ENCODE measurements at places on chromosomes 3 and 15.

DNA sequence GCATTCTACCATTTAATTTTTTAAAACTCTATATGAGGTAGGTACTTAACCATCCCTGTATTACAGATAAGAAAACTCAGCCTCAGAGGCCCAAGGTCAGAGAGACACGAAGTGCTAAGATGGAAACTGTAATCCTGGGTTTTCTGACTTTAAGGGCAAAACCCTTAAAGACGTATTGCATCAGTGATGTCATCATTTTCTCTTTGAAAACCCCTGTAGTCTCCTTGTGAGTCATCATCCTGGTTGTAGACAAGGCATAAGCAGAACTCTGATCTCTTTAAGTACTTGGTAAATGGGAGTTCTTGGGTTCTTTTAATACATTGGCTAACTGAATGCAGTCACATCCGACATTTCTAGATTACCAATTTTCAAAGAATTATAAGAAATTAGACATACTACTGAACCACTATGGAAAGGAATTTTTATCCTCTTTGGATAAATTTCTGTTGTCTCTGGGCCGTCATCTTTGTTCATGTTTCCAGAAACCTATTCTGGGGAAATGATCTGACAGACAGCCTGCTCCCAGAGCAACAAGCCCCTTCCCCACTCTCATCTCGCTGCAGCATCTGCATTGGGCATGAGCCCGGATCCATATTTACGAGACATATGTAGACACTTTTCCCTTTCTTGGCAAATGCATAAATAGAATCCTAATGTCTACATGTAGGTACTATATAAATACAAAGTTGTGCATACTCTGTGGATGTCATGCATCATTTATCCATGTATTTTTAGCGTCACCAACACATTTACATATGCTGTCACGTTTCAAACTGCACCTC lies 48.7 kb upstream of the MDFIC2 start:
- DNase-seq: no peak

DNA sequence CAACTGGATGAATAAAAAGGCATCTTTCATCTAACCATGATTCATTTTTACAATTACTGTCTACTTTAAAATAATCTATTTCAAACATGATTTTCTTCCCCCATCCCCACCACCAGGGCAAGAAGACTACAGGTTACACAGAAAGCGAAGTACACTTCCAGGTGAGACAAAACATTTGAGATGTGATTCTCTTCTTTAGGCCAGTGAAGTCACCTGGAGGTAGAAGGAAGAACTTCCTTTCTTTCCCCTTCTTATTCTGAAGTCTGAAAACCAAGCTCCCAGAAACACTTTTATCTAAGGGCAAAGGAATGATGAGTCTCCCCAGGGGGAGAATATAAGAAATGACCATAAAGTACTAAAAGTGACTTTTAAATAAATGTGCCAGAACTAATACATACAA lies 36.7 kb downstream of the SHQ1 start:
- no peak for DNase-seq

DNA sequence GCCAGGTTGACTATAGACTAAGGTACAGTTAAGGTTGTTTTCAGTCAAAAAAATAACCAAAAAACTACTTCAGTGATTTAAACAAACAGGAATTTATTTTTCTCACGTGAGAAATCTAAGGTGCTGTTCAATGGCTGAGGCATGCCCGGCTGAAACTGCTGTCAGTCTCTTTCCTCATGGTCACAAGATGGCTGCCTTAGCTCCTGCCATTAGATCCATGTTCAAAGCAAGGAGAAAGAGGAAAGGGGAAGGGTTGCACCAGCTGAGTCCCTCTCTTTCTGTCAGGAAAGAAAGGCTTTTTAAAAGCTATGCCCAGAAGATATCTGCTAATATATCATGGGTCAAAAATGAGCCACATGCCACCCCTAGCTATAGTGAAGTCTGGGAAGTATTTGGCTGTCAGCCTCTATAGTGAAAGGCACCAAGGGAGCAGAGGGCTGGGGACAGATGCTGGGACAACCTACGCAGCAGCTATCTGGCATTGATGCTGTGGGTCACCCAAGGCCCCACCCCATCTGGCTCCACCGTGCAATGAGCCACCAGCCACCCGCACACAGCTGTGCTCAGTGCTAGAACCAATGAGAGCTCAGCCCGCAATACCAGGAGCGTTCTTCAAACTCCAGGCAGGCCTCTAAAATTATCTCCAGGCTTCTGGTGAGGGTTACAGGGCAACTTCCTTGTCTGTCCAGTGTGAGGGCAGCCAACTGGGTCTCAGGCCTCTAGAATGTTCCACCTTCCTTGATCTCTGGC lies 64.7 kb upstream of the GATA2 start:
- DNase-seq: no peak

DNA sequence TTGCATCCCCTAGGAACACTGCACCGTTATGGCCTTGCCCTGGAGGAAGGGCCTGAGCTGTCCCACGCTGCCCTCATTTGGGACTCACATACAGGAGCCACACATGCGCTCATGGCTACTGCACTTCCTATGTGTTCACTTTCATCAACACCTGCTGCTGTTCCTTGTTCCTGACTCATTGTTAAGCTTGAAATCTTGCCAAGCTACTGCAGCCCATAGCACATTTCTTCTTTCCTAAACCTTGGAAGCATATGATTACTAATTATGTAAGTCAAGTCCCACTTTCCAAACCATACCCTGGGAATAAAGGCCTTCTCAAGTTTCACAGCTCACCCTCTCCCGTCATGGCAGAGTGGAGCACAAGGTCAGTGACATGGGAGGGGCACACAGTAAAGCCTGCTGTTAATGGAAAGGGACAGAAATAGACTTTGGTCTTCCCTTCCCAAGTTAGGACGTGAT lies 307.9 kb downstream of the CLSTN2 start:
- no peak for DNase-seq

DNA sequence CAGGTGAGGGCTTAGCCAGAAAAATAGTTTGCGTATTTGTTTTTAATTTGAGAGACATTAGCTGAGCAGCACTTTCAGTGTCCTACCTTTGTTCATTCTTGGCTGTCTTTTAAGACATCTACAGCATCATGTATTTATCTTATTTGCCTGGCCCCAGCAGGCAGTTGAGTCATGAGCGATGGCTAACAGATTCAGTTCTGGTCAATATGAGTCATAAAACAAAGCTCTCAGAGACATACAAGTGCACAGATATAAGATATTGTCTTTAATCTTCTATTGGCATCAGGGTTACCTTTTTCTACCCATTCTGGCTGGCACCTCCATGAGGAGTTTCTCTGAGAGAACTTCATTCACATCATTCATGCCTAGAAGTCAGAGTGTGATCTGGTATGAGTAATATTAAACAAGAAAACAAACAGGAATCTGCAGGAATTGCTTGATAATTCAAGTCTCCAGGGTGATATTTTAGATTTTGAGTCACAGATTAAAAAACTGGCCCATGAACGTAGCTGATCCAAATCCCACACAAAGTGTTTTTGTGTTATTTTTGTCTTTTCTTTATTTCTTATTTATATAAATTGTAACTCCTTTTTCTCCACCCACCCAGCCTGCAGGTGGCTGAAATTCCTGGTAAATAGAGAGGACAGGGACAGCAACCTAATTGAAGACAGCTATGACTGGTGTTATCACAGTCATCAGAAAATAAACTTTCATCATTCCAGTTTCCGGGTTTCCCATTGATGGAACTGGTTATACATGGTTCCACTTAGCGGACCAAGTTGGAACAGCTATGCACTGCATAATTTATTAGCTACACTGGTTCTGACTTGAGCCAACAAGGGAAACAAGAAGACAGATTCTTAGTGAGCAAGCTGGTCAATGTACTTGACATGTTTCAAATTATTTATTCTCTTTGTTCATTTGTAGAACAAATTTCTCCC lies 47.3 kb downstream of the PLSCR2 start:
- DNase-seq: no peak

GRCh38 chr3:65497236-65497635 lies 541.5 kb downstream of the MAGI1 start:
- no peak for DNase-seq

GRCh38 chr15:96416934-96417759 lies 86.6 kb downstream of the NR2F2 start:
- DNase-seq: no peak

DNA sequence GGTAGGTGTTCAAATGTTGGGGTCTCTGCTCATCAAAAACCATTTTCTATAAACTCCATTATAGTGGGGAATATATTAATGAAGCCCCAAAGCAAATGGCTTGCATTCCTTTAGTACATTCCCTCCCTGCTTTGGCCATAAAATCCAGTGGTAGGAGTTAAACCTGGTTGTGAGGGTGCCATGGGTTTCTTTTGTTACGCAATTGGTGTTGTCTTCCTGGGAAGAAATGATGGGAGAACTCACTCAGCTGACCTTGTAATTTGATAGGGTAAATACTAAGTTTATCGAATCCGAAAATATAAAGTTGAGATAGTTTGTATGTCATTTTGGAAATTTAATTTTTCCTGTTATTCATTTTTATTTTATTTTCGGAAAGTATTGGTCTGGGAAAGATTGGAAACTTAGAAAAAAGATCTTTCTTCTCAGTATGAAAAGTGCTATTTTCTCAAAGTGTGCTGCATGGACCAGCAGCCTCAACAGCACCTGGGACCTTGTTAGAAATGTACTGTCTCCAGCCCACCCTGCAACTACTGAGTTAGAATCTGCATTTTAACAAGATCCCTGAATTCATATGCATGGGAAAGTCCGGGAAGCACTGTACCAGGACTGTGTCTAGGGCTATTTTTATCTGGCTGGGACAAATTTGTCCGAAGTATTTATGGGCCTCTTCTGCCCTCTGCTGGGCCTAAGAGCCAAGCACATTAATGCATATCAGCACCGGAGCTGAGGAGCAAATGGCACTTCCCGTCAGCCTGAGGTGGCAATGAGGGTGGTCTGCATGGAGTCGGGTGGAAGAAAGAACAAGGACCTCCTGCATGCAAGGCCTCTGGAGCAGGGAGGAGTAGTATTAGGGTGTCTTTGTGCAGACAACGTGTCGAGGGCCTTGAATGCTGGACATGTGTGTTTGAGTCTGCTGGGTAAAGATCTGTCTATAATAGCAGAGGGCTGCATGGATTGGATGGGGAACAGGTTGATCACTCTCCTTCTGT lies 54.7 kb downstream of the FAM81A start:
- DNase-seq: peak; percentile 73

GRCh38 chr3:155302481-155302880 lies 9.0 kb upstream of the STRIT1 start:
- no peak for DNase-seq

DNA sequence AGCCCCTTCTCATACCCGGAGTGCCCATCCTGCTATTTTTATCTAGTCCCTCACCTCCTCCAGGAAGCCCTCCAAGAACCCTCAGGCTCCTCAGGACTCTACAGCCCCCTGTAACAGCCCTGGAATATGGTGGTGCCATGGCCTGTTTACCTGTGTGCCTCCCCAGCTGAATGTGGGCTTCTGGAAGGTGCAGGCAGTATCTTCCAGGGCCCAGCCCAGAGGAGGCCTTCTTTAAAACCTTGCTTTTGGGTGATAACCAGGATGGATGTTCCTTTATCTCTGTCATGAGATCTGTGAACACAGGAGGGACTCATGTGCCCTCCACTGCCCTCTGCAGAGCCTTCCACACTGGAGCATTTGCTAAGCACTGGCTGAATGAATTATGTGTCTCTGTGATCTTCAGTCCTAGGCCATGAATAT lies 36.7 kb upstream of the MRPS22 start:
- DNase-seq: no peak

DNA sequence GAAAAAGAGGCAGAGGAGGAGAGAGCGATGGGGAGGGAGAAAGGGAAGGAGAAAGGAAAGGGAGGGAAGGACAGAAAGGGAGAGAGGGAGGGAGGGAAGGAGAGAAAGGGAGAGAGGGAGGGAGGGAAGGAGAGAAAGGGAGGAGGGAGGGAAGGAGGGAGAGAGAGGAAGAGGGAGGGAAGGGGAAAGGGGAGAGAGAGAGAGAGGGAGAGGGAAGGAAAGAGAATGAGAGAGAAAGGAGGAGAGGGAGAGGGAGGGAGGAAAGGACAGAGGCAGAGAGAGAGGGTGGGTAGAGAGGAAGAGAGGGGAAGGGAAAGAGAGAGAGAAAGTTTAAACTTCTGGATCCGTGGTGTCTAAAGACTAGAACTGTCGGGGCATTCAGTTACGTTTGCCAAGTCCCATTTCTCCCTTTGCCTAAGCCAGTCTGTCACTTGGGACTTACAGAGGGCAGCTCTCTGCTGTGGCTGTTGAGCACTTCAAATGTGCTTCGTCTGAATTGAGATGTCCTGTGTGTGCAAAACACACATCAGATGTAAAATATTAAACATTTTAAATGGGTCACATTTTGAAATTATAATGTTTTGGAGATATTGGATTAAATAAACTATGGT lies 62.6 kb downstream of the PLXNA1 start:
- DNase-seq: no peak

- no peak for DNase-seq
These were observed 26.0 kb upstream of the MRPS22 start for GRCh38 chr3:139317660-139318430.

GRCh38 chr3:173395073-173395411 lies 2.5 kb upstream of the NLGN1 start:
- no peak for DNase-seq

DNA sequence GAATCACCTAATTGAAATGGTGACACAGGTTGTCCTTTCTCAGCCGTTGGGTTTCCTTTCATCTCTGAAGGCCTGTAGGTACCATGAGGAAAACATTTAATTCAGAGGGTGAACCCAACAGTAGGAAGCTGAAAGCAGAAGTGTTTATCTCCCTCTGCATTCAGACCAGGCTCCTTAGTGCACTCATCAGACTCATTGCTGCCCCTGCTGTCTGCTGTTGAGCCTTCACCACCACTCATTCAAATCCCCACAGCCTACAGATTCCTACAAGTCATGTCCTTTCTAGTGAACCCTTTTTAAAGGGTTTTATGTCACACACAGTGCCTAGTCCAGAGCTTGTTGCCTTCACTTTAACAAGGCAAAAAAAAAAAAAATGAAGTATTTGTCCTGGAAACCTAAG lies 13.4 kb downstream of the WDR48 start:
- no peak for DNase-seq

GRCh38 chr3:32470362-32470761 lies 32.3 kb downstream of the CMTM6 start:
- no peak for DNase-seq

GRCh38 chr3:141524988-141525387 lies 38.2 kb downstream of the RASA2 start:
- DNase-seq: no peak

- DNase-seq: no peak
These were observed 7.8 kb downstream of the DCBLD2 start for GRCh38 chr3:98893740-98894139.
